ENCODE measurements at places on chromosomes 16 and 17.

DNA sequence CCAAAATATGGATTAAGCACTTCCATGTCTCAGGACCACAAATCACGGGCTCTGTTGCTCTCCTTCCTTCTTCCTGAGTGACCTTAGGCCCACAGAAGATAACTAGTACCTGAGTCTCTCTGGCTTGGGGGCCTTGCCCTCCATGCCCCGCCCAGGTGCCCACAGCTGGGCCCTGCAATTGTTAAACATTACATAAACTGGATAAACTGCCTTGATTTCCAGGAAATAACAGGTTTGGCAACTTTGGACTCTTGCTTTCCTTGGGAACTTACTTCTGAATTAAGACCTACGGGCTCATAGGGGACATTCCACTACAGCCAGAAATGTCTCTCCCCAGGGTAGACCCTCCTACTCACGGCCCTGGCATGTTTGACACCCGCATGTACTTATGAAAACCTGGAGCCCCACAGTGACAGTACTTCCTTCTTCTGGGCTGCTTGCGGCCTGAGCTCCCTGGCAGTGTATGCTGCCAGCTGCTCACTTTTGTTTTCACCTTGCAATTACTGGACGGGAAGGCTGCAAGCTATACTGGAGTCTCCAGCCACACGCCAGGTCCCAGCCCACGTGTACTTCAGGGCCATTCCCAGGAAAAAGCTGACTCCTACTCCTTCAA lies 2.3 kb upstream of the UBALD2 start:
- no peak for DNase-seq

- DNase-seq: no peak
Measured at GRCh38 chr16:69522732-69523404, 42.9 kb upstream of the NFAT5 start.

DNA sequence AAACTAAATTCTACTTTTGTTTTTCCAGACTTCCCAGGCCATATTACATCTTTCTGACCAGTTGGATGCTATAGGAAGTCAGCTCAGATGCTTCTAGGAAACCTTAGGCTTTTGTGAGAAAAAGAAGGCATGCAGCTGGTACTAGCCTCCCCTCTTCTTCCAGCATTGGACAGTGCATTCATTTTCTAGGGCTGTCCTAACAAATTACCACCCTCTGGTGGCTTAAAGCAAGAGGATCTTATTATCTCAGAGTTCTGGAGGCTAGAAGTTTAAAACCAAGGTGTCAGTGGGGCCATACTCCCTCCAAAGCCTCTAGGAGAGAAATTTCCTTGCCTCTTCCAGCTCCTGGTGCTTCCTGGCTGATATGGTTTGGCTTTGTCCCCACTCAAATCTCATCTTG lies 467.8 kb downstream of the SLC39A11 start:
- DNase-seq: no peak

DNA sequence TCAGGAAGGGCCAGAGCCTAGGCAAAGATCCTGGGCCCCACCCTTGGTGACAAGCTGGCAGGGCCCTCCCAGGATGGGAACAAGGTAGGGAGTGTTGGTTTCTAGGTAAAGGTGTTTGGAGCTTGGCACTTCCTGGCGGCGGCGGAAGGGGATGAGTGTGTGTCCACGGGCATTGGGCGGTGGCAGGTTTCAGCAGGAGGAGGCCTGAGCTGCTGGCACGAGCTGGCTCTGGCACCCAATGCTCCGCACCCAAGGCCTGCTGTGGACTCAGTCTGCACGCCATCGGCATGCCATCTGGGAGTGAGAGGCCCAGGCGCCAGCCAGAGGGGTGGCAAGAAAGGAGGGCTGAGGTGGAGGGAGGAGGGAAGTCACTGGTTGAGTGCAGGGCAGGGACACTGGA lies 46.9 kb upstream of the TAC4 start:
- no peak for DNase-seq

- no peak for DNase-seq
Measured at GRCh38 chr17:34991606-34992005, 11.3 kb downstream of the LIG3 start.

DNA sequence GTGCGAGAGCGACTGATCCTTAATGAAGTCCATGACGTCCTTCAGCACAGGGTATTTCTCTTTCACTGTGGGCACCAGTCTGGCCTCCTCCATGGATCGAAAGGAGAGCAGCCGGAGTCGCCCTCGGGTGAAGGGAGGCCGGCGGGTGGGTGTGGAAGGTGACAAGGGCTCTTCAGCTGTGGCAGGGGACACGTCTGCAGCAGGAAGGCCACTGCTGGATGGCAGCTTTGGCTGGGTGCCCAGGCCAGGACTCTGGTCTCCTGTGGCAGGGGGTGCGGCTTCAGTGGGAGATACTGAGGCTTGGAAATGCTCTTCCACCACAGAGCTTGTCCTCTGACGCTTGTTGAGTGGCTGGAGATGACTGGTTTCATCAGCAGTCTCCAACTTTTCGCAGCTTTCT lies 78.5 kb downstream of the ZZEF1 start:
- DNase-seq: no peak

Data from left kidney (tissue), 8 donors.